ENCODE measurements at places on chromosomes 1 and 21.

GRCh38 chr1:157429601-157430240, 122.6 kb downstream of the FCRL5 start:
- no peak for DNase-seq

DNA sequence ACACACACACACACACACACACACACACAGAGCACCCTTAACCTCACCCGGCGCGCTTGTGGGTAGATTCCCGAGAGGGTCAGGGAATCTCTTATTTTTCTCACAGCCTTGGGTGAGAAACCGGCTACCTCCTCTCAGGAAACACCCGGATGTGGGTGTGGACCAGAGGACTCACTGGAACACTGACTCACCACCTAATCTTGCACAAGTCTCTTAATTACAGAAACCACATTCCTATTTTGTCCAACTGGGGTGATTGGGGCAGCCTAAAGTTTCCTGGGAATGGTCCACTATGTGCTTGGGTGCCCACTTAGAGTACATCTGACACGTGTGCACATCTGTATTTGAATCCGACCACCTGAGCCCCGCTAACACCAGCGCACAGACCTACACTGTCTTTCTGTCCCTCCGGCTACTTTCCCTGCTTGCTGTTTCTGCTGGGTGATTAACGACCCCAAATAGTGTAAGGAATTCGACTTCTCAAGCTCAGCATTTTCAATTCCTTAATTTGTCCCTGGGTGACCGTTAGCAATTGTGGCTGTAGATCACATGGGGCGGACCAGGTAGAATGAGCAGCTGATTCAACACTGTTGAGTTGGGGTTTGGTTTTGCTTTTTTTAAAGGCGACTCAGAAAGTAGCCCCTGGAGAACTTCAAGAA, 14.0 kb upstream of the TBX15 start:
- DNase-seq = no peak

DNA sequence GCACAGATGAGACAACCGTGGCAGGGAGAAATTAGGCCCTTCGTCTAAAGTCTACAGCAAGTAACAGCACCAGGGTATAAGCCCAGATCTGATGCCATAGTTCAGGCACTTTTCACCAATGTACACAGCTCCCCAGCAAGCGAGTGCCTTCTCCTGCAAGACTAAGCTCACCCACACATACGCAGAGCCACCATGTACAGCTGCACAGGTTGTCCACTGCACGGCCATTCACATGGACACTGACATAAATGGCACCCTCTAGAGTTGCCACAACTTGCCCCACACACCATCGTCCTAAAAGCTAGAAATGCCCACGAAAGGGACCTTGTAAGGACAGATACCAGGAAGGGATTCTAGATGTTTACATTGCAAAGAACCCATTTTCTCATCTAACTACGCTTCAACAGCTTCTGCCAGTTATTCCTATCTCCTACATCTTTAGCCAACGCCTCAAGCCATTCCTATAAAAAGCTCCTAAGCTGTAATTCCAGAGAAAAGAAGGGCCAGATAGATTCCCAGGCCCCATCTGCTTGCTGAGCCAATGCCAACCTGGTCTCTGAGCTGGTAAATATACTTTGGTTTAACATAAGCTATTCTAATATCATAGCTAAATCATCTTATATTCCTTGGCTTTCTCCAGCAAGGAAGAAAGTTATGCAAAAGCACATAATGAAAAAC, 174.0 kb upstream of the KAZN start:
- no peak for DNase-seq

- no peak for DNase-seq
These were observed 21.1 kb downstream of the COL11A1 start for GRCh38 chr1:103087256-103087655.

GRCh38 chr1:244712669-244713068, 59.7 kb downstream of the DESI2 start:
- DNase-seq = no peak

DNA sequence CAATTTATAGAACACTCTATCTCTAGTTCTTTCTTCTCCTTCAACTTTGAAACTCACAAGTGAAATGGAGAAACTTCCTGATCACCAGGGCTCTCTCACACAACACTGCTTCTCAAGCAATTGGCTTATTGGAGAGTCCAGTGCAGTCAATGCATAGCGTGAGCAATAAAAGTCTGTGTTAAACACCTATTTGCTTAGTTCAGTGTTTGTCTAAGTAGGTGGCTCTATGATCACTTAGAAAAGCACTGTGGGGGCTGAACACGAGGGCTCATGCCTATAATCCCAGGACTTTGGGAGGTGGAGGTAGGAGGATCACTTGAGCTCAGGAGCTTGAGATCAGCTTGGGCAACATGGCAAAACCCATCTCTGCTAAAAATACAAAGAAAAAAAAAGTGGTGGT, 12.2 kb downstream of the CTSS start:
- DNase-seq = no peak

Measured in activated naive CD4-positive, alpha-beta T cell treated with anti-CD3 and anti-CD28 coated beads for 36 hours (primary cell).